ENCODE measurements at places on chromosomes 1 and 21. TPM values are rescaled to one million over a fixed set of nuclear protein-coding genes. Genes with fewer than 3 reads are reported as not detected.

The SPATA17 gene
- 3.7 TPM for total RNA-seq

The TBX15 gene
- 2.8 TPM for total RNA-seq

GRCh38 chr1:30104551-30104950, 618.8 kb downstream of the MATN1 start:
- no peak for DNase-seq

DNA sequence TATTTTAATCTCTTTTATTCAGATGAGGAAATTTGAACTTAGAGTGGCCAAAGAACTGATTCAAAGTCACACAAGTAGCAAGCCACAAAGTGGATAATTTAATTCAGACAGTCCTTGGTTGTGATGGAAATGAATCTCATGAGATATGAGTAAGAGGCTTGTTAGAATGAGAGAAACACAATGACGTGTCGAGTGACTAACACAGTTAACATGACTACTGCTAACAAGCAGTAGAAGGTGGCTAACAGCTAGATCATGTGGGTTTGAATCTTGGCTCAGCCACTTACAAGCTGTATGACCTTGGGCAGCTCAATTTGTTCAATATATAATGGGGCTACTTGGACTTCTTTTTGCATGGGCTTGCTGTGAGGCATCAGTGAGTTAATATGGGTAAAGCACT, 104.5 kb upstream of the LMO4 start:
- DNase-seq, result no peak

- DNase-seq, result no peak
These were observed 1119.5 kb upstream of the TMPRSS15 start for GRCh38 chr21:19523061-19523460.

GRCh38 chr1:187621951-187622350, 793.2 kb downstream of the PLA2G4A start:
- DNase-seq, result peak; percentile 75

GRCh38 chr1:23169195-23169575, 529 bp upstream of the LUZP1 start:
- DNase-seq, result no peak

DNA sequence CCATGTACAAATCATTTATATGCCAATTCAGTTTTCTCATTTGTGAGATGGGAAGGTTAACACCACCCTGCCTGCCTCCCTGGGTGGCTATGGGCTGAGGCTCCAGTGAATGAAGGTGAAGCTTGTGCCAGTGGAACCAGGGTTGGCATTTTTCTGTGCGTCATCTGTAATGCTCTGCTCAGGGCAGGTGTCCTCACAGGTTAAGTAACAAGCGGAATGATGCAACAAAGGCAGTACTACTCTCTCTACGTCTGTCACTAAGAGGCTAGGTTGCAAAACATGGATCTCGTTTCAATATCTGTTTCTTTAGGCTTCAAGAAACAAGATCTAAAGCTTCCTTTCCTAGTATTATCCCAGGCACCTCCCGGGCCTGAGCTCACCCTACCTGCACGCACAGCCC, 67.0 kb upstream of the ZNF648 start:
- DNase-seq, result no peak

GRCh38 chr1:248736977-248737376, 18.6 kb downstream of the LYPD8 start:
- no peak for DNase-seq
